ENCODE measurements at places on chromosomes 12 and 14.

- DNase-seq = no peak
These were observed 45.4 kb upstream of the USP15 start for GRCh38 chr12:62214846-62215245.

DNA sequence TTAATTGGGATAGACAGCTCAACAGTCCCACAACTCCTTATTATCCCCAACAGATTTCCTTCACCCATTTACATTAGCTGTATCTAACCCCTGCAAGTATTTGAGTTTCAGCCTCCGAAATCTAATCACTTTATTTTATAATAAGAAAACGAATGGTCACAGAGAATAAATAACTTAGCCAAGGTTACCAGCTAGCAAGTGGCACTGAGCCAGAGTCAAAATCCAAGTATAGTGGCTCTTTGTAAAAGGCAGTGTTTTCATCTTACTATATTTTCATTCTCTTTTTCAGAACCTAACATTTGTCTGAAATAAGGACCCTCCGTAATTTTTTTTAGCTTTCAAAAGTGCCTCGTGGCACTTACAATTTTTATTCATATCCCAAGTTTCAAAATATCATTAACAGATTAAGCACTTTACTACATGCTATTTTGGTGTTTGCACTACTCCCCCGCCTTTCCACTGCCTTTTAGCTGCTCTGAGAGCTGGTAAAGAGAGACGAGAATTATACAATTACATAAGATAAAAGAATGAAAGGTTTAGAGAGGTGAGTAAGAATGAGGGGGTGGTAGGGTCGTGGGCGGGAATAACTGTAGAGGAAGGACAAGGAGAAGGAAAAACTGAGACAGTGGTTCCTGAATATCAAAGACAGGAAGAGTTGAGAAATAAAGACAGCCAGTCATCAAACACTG, 3.7 kb upstream of the USP15 start:
- DNase-seq = no peak

GRCh38 chr12:124740691-124741137, 123.0 kb downstream of the SCARB1 start:
- DNase-seq = peak; percentile 29

- DNase-seq = no peak
These were observed 981.4 kb downstream of the BCL11B start for GRCh38 chr14:98290596-98290995.

DNA sequence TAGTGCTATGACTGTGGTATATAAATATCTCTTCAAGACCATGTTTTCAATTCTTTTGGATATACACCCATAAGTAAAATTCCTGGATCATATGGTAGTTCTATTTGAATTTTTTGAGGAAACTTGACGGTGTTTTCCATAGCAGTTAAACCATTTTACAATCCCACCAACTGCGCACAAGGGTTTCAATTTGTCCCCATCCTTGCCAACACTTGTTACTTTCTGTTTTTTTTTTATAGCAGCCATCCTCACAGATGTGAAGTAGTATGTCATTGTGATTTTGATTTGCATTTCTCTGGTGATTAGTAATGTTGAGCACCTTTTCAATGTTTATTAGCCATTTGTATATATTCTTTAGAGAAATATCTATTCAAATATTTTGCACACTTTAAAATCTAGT, 14.5 kb upstream of the A2M start:
- no peak for DNase-seq

All from SW 1271 (cell line).